Small intestine (tissue), 16 donors: ENCODE measurements at places on chromosomes 16 and 17. TPM values are rescaled to one million over a fixed set of nuclear protein-coding genes. Genes with fewer than 3 reads are reported as not detected.

Gene ZDHHC1
- not detected for polyA plus RNA-seq

Gene ERN1
- 2.7 TPM for polyA plus RNA-seq

Gene TBC1D3G
- not detected for polyA plus RNA-seq

GRCh38 chr17:78438271-78438691, 59.8 kb downstream of the PGS1 start:
- DNase-seq, result no peak

DNA sequence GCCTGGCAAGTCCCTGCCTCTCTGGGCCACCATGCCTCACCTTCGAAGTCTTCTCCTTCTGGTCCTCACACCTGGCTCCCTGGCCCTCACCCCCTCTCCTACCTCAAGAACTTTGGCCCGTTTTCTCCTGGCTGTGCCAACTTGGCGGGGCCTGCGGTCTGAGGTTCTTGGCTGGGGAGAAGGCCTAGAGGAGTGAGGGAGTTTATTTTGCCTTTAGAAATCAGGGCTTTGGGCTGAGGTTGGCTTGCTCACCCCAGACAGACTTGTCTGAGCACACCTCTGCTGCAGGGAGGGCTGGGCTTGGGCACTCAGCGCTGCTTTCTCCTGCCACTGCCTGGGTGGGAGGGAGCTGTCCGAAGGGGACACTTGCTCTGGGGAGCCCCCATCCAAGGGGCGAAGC, 23.3 kb upstream of the TAC4 start:
- no peak for DNase-seq

Gene ORC6
- polyA plus RNA-seq, result 5.8 TPM

- no peak for DNase-seq
Measured at GRCh38 chr16:78693496-78693895, 594.0 kb downstream of the WWOX start.

DNA sequence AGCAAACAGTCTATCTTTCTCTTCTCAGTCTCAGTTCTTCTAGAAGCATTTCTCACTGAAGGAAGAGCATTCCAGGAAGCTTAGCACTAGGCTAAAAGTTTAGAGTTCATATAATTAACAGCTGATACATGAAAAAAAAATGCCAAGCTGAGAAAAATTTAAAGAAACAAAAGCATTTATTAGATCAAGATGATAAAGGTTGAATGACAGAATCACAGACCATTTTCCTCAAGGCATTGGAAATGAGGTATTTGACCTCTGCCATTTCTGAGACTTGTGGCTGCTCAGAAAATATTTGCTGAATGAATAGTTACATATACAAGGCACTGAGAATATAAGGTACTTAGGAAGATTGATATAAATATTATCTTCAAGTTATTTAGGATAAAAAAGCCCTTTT, 901.6 kb upstream of the GOT2 start:
- no peak for DNase-seq

DNA sequence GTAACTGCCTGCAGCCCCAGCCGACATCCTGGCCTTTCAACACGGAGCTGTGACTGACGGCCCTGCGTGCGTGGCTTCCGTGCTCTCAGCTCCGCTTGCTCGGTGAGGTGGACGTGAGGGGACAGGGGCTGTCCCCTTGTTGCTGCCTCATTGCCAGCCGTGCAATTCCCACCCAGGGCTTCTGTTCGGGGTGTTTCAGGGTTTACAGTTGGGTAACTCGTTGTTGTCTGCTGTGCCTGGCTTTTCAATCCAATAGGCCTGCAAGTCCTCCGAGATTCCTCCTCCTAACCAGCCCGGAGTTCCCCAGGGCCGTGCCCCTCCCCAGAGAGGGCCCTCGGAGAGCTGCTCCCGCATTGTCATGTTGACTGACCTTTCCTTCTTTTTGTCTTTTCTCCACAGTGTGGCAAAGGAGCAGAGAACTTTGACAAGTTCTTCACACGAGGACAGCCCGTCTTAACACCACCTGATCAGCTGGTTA, 31.4 kb upstream of the CACNG5 start:
- DNase-seq, result no peak

GRCh38 chr16:4347765-4348509, 3.2 kb downstream of the PAM16 start:
- DNase-seq, result peak; percentile 46

Gene RPRML
- 0.10 TPM for polyA plus RNA-seq

DNA sequence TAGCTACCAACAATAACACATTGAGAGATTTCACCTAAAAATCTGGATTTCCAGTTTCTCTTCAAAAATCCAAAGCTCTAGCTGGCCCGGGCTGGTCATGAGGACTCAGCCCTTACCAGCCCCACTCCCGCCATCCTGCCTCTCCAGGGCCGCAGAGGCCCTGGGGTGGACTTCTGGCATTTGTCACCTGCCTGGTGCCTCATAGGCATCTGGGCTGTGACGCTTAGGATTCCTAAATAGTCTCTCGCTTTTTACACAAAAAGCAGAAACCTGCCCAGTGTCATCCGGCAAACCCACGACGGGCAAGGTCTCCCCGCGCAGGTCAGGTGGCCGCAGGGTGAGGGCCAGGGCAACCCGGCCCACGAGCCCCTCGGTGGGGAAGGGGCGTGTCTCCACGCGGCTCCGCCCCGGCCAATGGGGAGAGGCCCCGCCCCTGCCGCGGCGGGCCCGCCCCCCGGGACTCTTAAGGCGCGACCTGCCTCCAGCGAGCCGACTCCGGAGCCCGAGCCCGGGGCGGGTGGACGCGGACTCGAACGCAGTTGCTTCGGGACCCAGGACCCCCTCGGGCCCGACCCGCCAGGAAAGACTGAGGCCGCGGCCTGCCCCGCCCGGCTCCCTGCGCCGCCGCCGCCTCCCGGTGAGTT, at the start of gene VASN:
VASN (plus strand) TSS at position 492 of the 644 bp plus-strand sequence. CDS start 9,030 bp downstream, outside the sequence.
- peak; percentile 83 for DNase-seq

Gene HP
- polyA plus RNA-seq, result 1.4 TPM

Gene ZP2
- polyA plus RNA-seq, result 0.01 TPM

Gene ARMC7
- 24.8 TPM for polyA plus RNA-seq

Gene PRKCB
- 2.3 TPM for polyA plus RNA-seq

- peak; percentile 88 for DNase-seq
Measured at GRCh38 chr17:41528959-41529353, 848 bp upstream of the KRT19 start.

Gene KRT36
- polyA plus RNA-seq, result not detected

Gene RNF43
- 25.8 TPM for polyA plus RNA-seq

Gene CLDN7
- 561 TPM for polyA plus RNA-seq

DNA sequence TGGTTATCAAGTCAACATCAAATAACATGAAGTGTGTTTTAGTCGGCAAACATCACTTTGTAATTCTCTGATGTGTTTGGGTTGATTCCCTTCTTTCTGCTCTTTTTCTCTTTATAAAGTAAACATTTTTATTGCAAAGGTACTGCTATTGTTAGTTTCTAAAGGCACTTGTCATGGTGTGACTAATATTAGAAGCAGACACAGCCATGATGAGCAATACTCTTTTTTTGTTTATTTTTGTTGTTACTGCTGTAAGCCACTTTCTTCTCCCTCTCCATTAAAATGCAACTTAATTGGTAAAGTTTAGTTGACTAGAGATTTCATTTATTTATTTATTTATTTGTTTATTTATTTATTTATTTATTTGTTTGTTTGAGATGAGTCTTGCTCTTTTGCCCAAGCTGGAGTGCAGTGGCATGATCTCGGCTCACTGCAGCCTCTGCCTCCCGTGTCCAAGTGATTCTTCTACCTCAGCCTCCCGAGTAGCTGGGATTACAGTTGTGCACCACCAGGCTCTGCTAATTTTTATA, 424.7 kb downstream of the WWOX start:
- DNase-seq, result no peak

DNA sequence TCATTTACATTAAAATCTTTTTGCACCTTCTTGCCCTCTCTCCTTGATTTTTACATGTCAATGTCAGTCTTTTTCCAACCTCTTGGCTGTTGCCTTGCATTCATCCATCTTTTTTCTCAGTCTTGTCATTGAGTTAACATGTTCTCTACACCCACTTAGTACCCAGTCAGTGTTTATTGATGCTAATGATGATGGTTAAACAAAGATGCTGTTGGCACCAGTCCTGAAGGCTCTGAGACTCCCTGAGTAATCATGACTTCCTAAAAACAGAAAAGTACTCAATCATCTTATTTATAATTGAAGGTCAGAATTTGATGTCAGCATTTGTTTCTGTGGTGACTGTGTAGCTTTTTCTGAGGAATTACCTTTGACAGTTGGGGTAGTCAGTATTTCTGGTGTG, 104.5 kb downstream of the NLK start:
- no peak for DNase-seq

GRCh38 chr17:36151891-36152638, 24.4 kb downstream of the TBC1D3B start:
- no peak for DNase-seq

GRCh38 chr16:23025692-23026307, 123.5 kb downstream of the USP31 start:
- DNase-seq, result no peak

- DNase-seq, result no peak
Measured at GRCh38 chr16:31833047-31833446, 40.6 kb upstream of the ZNF267 start.

GRCh38 chr17:16158714-16159113, 56.6 kb downstream of the NCOR1 start:
- DNase-seq, result peak; percentile 76

- no peak for DNase-seq
Measured at GRCh38 chr16:8137606-8138005, 452.7 kb downstream of the TMEM114 start.

GRCh38 chr17:9768381-9768934, 22.9 kb downstream of the DHRS7C start:
- DNase-seq, result peak; percentile 24

- no peak for DNase-seq
Measured at GRCh38 chr17:49777563-49777962, 10.9 kb upstream of the KAT7 start.

GRCh38 chr16:83356266-83356665, 451.5 kb upstream of the HSBP1 start:
- peak; percentile 45 for DNase-seq

GRCh38 chr16:57507136-57508034, 21.1 kb upstream of the DOK4 start:
- peak; percentile 87 for DNase-seq

Gene PRSS8
- 393 TPM for polyA plus RNA-seq

DNA sequence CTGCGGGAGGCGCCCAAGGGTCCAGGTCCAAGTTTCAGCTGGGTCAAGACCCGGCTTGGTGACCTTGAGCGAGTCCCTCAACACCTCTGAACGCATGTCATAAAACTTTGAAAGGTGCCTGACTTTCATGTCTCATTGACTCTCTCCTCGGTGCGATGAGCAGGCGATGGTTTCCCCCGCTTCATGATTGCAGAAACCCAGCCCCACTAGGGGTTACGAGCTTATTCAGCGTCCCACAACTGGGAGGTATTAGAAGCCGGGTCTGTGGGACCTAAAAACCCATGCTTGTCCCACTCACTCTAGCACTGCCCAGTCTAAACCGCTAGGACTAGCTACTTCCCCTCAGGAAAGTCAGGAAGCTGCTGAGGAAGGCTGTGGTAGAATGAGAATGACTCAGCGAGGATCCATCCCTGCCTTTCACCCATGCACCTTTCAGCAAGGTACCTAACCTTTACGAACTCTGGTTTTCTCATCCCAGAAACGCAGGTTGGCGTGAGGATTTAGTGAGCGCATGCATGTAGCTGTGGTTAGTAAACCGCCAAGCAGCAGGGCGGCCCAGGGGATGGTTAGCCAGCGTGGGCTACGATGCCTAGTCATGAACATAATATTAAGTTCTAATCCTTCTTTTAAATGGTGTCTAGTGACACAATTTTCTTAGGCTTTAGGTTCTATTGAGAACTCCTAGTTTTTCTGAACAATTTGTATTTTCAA, 26.2 kb upstream of the RFFL start:
- DNase-seq, result no peak

- DNase-seq, result no peak
Measured at GRCh38 chr16:12420661-12421209, 383.0 kb downstream of the CPPED1 start.

DNA sequence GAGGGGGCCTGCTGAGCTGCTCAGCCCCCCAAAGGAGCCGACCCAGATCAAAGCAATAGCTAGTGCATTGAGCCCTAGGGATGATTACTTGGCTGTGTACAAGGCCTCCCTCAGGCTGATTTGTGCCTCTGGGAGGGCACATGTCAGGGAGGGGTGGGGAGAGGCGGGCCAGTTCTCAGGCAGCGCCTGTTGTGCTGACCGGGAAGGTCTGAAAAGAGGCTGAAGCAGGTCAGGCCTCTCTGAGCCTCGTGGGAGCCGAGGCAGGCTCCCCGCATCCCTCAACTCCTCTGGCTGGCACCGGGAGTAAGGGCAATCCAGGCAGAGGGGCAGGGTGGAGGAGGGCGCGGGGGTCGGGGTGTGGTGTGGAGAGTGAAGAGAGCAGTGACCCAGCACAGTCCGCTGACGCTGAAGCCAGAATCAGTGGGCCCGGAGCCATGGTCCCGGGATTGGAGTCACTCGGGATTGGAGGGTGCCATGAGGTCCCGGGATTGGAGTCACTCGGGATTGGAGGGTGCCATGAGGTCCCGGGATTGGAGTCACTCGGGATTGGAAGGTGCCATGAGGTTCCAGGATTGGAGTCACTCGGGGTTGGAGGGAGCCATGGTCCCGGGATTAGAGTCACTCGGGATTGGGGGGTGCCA, 3.0 kb downstream of the DCXR start:
- no peak for DNase-seq

- no peak for DNase-seq
Measured at GRCh38 chr17:2243953-2244352, 59.6 kb downstream of the SMG6 start.

GRCh38 chr17:71325886-71326285, 794.9 kb upstream of the SOX9 start:
- DNase-seq, result no peak

GRCh38 chr16:49617016-49617629, 238.8 kb downstream of the ZNF423 start:
- DNase-seq, result no peak

Gene NHERF2
- polyA plus RNA-seq, result 76.1 TPM

DNA sequence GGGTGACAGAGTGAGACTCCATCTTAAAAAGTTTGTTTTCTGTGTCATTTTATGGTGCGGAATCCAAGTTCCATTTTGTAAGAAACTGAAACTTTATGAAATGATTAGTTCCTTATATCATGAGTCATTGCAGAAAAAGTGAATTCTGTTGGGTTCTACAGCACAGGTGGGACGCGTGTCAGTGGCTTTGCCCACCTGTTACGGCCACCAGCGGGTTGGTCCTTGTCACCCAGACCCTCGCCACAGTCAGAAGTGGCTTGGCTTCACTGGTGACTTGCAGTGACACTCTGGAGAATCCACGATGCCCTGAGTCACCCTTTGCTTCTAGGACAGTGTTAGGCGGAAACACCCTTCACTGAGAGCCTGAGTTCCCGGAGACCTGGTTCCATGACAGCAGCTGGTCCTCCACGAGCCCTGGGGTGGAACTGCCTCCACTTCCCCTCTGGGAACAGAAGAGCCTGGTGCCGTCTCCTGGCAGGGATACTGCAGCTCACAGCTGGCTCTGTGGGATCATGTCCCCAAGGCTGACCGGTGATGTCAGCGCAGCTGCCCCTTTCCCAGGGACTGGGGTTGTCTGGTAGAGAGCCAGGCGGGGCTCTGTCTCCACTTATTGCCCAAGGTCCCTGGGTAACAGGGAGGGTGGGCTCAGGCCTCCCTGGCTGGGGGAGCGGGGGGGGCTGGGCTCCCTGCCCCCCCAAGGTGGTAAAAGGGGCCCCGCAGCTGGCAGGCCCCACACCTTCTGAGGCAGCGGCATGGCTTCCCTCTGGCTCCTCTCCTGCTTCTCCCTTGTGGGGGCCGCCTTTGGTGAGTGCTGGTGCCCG, at the start of gene CTRB1:
CTRB1 (plus strand) TSS at position 733 of the 821 bp plus-strand sequence; CDS start at position 753, 20 bp downstream.
- DNase-seq, result no peak
